CD4-positive, alpha-beta T cell (primary cell): ENCODE measurements at places on chromosomes 4 and X.

- DNase-seq: no peak
Measured at GRCh38 chrX:65745992-65746391, 78.5 kb downstream of the MSN start.

- DNase-seq: no peak
Measured at GRCh38 chrX:68763481-68763880, 65.3 kb upstream of the EFNB1 start.

DNA sequence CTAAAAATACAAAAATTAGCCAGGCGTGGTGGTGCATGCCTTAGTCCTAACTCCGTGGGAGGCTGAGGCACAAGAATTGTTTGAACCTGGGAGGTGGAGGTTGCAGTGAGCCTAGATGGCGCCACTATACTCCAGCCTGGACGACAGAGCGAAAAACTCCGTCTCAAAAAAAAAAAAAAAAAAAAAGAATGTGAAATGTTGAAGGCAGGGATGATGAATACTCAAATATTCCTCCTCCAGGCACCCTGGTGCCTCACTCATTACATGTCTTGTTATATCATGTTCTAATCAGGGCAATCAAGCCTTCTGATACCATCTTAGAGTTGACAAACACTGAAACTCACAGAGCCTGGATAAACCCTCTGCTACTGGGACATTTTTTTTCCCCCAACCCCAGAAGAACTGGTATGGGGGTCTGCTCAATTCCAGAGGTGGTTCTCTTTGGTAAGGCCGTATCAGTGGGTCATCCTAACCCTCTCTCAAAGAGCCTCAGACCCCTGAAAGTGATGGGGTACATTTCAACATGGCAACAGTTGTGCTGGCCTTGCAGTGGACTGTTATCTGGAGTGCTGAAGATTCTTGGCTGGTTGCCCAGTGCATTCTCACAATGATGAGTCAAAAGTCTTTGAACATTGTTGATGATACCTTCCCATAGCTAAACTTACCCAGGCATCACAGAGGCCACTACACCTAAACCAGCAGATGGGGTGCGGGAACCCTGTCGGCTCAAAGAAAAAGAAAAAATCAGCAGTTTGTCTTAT is 2.4 kb upstream of the SH3KBP1 start:
- DNase-seq: no peak

DNA sequence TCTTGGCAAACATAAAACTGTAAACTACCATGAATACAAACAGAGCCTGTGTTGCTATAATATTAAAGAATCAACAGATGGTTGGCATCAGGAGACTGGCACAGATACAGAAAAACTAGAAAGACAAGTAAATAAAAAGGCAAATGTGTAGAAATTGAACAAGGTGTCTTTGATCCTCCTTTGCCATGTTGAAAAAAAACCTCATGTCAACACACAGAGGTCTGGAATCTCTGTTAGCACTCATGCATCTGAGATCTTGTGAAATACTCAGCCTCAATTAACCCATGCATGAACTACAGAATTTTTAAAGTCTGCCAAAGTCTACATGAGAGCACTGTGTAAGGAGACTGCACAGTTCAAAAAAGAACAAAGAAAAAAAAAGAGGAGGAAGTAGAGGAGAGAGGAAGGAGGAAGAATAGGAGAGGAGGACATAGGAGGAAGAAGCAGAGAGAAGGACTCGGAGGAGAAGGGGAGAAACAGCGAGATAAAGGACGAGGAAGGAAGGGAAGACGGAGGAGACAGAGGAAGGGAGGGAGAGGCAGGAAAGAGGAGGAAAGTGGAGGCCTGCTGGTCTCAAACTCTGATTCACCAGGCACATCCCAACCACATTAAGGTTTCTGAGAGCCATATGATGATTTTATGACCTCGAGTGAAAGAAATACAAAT is 52.8 kb downstream of the PRDM5 start:
- DNase-seq: no peak

- no peak for DNase-seq
Measured at GRCh38 chr4:169957785-169958184, 68.4 kb downstream of the MFAP3L start.

DNA sequence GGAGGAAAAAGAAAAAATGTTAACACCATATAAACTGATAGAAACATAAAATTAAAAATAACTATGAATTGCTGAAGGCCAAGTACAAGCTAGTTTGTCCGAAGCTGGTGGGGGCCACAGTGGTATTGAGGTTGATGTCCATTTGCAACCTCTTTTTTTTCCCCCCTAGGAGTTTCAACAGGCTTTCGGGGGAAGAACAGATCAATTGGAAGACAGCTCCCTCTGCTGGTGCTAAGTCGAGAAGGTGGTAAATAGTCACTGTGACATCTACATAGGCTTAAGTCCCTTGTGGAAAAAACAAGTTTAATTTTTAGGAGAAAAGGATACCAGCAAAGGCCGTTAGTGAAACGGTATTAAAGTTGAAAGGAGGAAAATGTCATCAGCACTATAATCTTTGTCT is 115.7 kb upstream of the ZXDA start:
- DNase-seq: no peak

DNA sequence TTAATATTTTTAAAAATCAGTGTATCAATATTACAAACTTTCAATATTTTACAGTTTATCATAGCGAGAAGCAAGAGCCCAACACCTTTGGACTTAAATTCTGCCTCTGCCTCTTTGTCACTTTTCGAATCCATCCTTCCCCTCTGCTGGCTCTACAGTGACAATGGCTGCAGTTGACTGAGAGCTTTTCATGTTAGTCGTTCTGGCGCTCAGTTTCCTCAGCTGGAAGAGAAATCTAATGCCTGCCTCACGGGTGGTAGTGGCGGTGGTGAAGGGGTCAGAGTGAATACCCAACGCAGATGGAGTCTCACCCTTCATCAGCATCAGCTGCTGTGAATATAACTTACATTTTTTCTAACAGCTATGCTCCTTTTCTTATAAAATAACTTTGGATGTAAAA is 144.8 kb downstream of the NWD2 start:
- no peak for DNase-seq
